Stimulated activated CD8-positive, alpha-beta memory T cell treated with anti-CD3 and anti-CD28 coated beads, Interleukin-2, amount 100 ng/mL, for 1 hour (primary cell): ENCODE measurements at places on chromosomes 16 and 17.
A peak's percentile ranks its signal among the peaks of the same experiment; 100 is the strongest.

DNA sequence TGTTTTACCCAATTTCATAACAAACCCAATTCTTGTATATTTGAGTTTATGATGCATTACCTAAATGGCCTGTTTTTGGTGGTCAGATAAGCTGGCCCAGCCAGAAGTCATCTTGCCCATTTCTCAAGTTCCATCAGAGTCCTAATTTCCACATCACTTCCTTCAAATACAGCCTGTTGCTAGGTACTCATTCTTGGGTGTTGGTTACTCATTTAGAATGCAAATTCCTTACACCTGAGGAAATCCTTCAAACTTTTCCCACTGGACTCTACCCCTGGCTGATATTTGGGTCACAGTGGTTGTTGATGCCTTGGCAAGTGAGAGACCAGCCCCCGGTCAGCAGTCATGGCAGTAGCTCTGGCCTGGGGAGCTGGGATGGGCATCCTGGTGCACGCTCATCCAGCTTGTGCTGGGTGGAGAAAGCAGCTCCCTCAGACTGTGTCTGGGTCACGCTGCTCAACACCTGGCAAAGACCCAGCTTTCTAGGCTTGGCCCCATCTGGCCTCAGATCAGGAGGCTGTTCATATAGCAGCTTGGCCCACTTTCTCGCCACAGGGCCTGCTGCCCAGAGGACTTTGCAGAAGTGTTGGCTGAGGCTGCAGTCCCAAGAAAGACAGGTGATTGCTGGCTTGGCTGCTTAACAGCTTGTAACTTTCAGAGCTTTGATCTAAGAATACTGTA lies 25.8 kb downstream of the WSB1 start:
- no peak for DNase-seq

GRCh38 chr16:21339941-21340340 lies 61.9 kb upstream of the CRYM start:
- no peak for DNase-seq

DNA sequence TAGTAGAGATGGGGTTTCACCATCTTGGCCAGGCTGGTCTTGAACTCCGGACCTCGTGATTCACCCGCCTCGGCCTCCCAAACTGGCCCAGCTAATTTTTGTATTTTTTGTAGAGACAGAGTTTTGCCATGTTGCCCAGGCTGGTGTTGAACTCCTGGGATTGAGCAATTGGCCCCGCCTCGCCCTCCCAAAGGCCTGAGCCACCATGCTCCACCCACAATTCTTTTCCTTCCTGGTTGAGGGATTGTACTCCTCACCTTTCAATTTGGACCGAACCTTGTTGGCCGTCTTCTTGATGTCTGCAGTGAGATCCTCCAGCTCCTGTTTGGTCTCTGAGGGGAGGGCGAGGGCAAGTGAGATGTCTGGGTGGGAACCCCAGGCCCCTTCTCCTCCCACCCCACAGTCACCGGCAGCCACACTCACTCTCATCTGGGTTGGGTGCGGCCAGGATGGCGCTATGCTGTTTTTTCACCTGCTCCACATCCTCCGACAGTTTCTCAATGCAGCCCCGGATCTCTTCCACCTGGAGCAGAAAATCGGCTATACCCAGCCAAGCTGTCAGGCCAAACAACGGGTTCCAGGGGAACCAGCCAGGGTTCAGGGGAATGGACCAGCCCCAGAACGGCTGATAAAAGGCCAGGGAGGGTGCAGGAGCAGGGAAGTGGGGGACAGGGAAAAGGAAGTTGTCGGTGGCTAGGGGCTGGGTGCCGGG lies 9.6 kb downstream of the STX1B start:
- DNase-seq: no peak

GRCh38 chr16:65268331-65268730 lies 146.5 kb upstream of the CDH11 start:
- DNase-seq: no peak

DNA sequence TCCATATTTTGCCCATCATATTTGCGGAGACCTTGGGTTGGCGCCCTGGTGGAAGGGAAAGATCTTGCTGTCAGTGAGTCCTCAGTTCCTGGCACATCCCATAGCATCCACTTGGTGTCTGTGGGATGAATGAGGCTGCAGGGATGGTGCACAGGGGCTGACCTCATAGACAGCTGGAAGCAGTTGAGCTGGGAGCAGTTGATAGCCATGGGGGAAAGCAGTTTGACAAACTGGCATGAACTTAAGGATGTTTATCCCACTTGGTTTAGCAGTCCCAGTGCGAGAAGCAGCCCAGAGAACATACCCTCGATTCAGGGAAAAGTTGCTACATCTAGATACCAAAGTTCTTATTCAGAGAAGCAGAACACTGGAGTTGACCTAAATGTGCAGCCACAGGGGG lies 80.7 kb downstream of the SNX29 start:
- DNase-seq: no peak

GRCh38 chr17:9666461-9667050 lies 21.2 kb downstream of the USP43 start:
- no peak for DNase-seq

GRCh38 chr16:26569793-26570192 lies 496.9 kb upstream of the C16orf82 start:
- DNase-seq: no peak

GRCh38 chr17:50147841-50148225 lies 2.6 kb downstream of the PPP1R9B start:
- DNase-seq: no peak

- DNase-seq: peak; percentile 27
Observed at GRCh38 chr17:75289832-75290337, 652 bp upstream of the SLC25A19 start.

GRCh38 chr16:30472328-30472942 lies at the start of gene ITGAL:
ITGAL (plus strand) TSS chr16:30472742; CDS start chr16:30472838, 96 bp downstream.
- peak; percentile 64 for DNase-seq

GRCh38 chr16:9351440-9351839 lies 260.0 kb downstream of the HAPSTR1 start:
- DNase-seq: no peak

GRCh38 chr16:14354561-14355351 lies 275.3 kb downstream of the PARN start:
- no peak for DNase-seq

- no peak for DNase-seq
Observed at GRCh38 chr17:32870027-32870670, 6.8 kb downstream of the MYO1D start.

DNA sequence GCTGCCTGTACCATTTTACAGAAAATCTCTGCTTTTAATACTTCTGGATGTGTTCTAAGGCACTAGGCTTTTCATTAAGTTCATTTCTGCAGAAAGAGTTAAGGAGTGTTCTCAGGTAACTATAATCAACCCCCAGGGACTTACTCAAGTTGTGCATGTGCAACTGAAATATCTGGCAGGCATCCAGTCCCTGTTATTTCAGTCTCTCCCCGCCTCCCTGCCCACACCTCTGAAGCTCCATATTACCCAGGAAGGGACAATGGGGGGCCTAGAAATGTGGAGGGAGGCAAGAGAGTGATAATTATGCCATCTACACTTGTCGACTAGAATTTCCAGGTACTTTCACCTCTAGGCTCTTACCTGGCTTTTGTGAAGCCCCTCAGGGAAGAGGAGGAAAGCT lies 432.2 kb downstream of the MAF start:
- DNase-seq: no peak
